ENCODE measurements at places on chromosomes 6 and 20.

- DNase-seq = no peak
Observed at GRCh38 chr6:119215885-119216590, 133.5 kb downstream of the MAN1A1 start.

DNA sequence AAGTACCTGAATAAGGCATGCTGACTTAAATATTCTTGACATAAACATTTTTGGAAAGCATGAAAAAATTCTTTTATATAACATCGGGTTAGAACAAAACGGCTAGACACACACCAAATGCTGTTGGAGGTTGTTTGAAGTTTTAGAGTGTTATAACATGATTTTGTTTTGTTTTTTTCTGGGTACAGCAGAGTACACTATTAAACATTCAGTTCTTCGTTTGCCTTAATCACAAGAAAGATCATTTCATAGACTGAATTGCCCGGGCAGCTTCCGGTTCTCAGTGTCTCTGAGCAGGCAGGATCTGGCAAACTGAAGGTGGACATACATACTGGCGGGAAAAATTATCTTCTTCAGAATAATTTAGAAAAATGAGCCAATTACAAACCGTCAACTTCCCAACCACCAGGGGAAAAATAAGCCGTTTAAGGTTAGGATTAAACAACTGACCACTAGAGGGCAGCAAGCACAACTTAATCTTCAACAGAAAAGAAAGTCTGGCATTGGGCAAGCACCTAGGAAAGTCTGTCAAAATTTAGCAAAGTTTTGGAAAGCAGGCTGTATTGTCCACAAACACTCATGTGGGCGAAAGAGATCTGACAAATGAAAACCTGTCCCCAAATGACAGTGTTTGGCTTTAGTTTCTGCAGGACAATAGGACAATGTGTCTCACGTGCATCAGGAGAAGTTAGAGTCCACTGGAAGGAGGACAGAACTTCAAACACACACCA lies 15.0 kb downstream of the ZNF217 start:
- peak; percentile 85 for DNase-seq

- no peak for DNase-seq
Observed at GRCh38 chr6:1105833-1106400, 206.0 kb upstream of the FOXQ1 start.

- no peak for DNase-seq
Observed at GRCh38 chr6:8279041-8279805, 156.1 kb downstream of the SLC35B3 start.

DNA sequence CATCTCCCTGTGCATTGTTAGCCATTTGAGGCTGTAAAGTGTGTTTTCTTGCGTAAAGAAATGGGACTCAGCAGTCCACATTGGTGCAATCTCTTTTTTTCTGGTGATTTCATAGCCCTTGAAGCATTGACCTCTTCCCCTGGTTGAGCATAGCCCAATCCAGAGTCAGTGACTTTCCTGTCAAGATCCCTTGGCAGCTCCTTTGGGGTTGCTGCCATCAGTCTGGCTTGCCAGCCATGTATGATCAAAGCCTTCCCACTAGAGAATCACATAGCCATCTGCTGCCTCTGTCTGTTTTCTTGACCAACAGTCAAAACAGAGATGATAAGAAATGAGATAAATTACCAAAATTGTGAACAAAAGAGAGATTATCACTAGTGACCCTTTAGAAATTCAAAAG lies 19.6 kb downstream of the HLA-A start:
- no peak for DNase-seq

DNA sequence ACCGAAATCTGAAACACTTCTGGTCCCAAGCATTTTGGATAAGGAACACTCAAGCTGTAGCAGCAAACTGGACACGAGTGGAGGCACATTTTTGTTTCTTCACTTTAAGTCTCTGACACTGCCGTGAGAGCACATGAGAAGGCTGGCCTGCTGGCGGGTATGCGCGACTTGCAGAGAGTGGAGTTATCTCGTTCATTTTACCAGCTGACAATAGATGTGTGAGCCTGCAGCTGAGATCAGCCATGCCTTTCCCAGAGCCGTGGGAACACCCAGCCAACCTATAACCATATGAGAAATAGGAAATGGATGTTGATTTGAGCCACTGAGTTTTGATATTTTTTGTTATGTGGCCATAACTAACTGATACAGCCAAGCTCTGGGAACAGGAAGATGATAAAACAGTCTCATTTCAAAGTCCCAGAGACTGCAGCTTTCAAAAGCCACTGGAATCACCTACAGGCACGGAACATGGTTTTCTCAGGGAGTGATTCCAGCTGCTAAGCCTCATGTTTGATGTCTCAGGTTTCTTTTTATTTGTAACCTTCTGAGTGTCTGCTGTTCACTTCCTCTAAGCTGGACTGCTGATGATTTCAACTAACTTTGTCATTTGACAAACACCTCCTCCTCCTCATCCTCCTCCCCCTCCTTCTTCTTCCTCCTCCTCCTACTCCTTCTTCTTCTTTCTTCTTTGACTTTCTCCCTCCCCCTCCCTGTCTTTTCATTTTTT lies 28.6 kb upstream of the LAMP5 start:
- no peak for DNase-seq

GRCh38 chr6:163860287-163861081 lies 446.0 kb downstream of the QKI start:
- no peak for DNase-seq

- no peak for DNase-seq
Observed at GRCh38 chr6:43532201-43532600, 15.3 kb downstream of the POLR1C start.

DNA sequence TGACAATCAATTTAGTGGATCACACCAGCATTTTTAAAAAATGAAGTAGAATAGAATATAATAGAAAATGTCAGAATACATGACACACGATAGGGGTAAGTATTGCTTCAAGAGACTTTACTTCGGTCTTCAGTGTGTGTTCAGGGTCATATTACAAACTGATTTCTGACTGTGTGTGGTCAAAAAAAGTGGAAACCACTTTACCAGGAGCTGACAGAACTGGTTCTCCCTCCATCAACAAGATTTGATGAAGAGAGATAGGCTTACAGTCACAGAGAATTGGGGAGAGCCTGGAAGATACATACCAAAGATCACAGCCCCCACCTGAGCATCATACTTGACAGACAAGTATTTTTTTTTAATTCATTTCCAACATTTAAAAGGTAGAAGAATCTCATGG lies 21.7 kb downstream of the ARMC2 start:
- no peak for DNase-seq

DNA sequence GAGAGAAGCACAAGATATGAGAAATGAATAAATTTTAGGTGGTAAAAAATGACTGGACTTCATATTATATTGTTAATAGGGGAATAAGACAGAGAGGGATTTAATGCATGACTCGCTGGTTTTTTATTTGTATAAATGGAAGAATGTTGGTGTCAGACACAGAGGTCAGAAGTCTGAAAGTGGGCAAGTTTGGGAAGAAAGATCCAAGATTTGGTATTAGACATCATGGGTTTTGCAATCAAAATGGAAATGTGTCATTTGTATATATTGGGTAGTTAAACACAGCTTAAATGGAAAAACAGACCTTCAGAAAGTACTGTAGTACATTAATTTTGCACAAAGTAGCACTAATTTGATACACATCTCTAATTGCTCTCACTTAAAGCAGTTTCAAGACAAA lies 96.2 kb downstream of the EYA4 start:
- DNase-seq = no peak

DNA sequence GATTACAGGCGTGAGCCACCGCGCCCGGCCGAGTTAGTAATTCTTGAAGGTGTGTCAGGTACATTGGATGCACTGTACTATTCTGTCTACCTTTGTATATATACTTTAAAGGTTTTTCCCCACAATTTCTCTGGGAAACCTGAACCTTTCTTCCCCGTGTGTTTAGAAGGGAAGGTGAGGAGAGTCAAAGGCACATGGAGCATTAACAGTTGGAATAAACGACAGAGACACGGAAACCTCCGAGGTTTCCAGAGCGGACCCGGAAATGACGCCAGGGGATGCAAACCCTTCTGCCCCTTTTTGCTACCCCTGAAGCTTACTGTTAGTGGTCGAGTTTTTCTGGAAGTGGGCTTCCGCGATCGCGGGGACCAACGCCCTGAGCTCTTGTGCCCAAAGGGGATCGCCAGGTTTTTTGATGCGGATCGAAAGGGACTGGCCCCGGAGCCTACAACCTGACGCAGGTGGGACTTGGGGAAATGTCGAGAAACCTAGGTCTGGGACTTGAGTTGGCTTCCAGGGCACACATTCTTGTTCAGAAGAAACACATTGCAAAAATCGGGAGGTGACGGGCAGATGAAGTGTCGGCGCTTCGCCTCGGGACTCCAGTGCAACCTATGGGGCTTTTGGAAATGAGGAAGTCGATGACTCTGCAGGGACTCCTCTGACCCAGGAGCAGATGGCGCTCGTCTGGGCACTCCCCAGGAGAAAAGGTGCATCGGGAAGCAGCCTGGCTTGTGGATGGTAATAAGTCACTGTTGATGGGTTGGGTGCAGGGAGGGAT lies 218.2 kb downstream of the OR2B2 start:
- no peak for DNase-seq

- DNase-seq = peak; percentile 56
Observed at GRCh38 chr6:125301435-125302391, at the start of gene HDDC2. Gene HDDC2 (minus strand): TSS chr6:125301967. CDS start chr6:125301932, 35 bp downstream.

GRCh38 chr6:15260099-15260821 lies 14.4 kb downstream of the JARID2 start:
- DNase-seq = no peak

- DNase-seq = no peak
Observed at GRCh38 chr6:161010418-161010817, 18.8 kb downstream of the MAP3K4 start.

DNA sequence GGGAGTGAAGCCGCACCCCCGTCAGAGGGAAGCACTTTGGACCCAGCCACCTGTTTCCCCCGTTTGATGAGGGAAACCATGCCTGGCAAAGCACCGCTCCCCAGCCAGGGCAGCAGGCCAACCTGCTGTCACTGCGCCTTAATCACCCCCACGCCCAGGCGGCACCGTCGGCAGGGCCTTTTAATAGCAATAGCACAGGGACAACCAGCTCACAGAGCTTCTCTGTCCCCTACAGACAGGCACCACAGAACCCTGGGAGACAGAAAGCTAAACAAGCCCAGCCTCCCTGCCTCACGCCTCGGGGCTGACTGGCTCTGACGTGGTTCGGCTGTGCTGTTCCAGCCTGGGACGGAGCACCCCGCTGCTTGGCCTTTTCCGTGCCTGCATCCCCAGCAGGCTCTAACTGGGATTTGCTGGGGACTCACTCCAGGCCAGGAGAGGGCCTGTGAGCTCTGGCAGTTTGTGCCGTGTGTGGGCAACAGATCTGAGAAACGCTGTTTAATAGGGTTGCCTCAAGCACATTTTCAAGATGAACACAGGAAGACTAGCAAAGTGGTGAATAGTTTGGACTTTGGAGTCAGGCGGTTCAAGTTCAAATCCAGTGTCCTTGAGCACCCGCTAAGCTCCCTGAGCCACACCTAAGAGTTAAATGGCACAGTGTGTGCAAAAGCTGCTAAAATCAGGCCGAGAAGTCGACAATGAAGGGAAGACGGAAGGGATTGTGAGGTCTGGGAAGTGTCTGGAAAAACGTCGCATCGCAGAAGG lies 223.8 kb downstream of the NRN1 start:
- no peak for DNase-seq

DNA sequence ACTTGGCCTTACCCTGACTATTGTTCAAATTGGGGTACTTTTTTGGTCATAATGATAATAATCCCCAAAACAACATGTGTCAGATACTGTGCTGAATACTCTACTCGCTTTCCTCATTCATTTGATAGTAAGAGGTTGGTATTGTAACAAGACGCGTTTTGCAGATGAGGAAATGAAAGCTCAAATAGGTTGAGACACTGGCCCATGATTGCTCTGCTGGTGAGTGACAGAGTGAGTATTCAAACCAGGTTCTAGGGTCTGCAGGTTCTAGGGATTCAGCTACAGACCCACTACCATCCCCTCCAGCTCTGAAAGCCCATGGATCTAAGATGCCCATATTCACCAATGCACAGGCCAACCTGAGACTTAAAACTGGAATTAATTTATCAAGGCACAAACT lies 1.3 kb upstream of the ENPP4 start:
- no peak for DNase-seq

Data from T47D (cell line).